Right cardiac atrium (tissue), 5 donors: ENCODE measurements at places on chromosomes 12 and 14. TPM values are rescaled to one million over a fixed set of nuclear protein-coding genes. Genes with fewer than 3 reads are reported as not detected.

RIMBP2 gene
- total RNA-seq: not detected

ENDOU gene
- total RNA-seq: 0.60 TPM

- DNase-seq: no peak
Measured at GRCh38 chr14:52661314-52661713, 34.0 kb downstream of the ERO1A start.

C1RL gene
- 19.0 TPM for total RNA-seq

DNA sequence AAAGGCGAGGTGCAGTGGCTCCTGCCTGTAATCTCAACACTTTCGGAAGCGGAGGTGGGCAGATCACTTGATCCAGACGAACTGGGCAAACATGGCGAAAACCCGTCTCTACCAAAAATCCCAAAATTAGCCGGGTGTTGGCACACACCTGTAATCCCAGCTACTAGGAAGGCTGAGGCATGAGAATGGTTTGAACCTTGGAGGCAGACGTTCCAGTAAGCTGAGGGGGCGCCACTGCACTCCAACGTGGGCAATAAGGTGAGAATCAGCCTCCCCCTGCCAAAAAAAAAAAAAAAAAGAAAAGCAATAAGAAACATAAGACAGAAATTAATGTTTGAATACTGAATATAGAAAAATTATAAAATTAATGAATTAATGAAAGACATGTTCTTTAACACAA lies 928.7 kb downstream of the LRFN5 start:
- DNase-seq: no peak

KRT74 gene
- 0.47 TPM for total RNA-seq

- DNase-seq: peak; percentile 87
Measured at GRCh38 chr12:104671409-104672095, 214.8 kb downstream of the CHST11 start.

- DNase-seq: no peak
Measured at GRCh38 chr12:32698285-32698684, 19.2 kb downstream of the DNM1L start.

DNA sequence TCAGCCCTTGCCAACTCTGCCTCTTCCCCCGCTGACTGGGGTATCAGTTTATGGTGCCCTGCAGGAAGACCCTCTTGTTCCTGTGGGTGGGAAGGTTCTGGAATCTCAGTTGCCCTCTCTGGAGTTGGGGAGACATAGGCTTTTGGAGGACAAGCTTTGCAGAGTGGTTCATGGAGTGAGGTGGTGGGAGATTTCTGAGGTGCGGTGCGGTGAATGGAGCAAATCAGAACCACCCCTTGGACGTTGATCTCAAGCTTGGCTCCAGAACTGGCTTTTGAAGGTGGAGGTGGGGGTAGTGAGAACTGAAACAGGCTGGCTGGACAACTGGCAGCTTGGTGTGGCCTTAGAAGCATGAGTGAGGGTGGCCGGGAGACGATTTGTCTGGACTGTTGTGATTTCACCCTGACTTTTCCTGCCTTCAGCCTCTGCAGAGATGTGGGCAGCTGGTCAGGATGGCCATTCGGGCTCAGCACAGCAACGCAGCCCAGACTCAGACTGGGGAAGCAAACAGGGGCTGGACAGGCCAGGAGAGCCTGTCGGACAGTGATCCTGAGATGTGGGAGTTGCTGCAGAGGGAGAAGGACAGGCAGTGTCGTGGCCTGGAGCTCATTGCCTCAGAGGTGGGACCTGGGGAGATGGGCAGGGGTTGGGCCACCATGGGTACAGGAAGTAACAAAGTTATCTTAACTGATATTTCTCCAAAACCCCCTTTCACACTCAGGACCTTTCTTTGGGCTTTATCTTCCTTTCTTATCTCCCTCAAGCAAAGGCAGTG lies 1.1 kb downstream of the SHMT2 start:
- no peak for DNase-seq

GRCh38 chr14:89131004-89131750 lies 285.9 kb downstream of the FOXN3 start:
- no peak for DNase-seq

DNA sequence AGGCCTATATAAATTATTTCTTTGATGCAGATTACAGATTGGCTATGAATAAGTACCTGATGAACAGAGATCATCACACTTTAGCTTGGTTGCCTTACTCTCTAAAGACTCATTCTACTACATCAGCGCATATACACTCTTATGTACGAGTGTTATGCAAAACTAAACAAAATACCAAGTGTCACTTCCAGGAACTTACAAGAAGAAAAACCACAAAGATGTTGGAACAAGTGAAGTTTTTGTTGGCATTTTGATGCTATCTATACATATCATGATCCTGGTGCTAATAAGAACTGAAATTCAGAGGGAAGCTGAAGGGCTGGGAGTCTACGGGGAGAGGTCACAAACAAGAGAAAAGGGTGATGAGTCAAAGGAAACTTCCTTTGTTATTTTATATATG lies 47.9 kb upstream of the CERS5 start:
- no peak for DNase-seq

OR9K2 gene
- total RNA-seq: not detected

ASB2 gene
- total RNA-seq: 141 TPM

ZFHX2 gene
- total RNA-seq: 0.31 TPM

PRH2 gene
- not detected for total RNA-seq

GRCh38 chr12:133026996-133027395 lies 10.3 kb upstream of the ZNF84 start:
- DNase-seq: no peak

SERPINA5 gene
- 14.4 TPM for total RNA-seq

GRCh38 chr14:24135834-24136683 lies at the start of gene PSME1:
Gene PSME1 (plus strand): TSS chr14:24136194. CDS start chr14:24136263, 69 bp downstream.
- peak; percentile 94 for DNase-seq

GRCh38 chr14:77859934-77860570 lies 60.1 kb downstream of the ADCK1 start:
- DNase-seq: no peak

GRCh38 chr14:103140316-103141109 lies 17.3 kb downstream of the TNFAIP2 start:
- DNase-seq: no peak

- no peak for DNase-seq
Measured at GRCh38 chr12:116661341-116661740, 76.5 kb downstream of the SPRING1 start.

DNA sequence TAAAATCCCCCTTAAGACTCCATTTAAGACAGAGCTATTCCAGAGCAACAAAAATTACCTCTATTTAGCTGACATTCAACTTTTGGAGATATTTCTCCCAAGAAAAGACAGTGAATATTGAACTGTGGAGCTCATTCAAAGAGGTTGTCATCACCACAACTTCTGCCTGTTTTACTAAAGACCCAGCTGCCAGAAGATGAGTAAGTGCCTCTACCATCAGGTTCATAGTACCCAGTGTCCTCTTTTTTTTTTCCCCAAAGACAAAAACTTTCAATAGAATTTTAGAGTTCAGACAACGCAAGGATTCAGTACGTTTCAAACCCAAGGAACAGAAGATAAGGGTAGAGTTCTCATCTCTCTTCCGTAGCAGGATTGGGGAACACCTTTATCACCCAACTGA lies 461.3 kb downstream of the BCAT1 start:
- no peak for DNase-seq

DNA sequence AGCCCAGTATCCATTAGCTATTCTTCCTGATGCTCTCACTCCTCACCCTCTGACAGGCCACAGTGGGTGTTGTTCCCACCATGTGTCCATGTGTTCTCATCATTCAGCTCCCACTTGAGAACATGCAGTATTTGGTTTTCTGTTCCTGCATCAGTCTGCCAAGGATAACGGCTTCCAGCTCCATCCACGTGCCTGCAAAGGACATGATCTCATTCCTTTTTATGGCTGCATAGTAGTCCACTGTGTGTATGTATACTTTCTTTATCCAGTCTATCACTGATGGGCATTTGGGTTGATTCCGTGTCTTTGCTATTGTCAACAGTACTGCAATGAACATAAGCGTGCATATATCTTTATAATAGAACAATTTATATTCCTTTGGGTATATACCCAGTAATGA lies 8.9 kb downstream of the ATG2B start:
- DNase-seq: no peak

- peak; percentile 40 for DNase-seq
Measured at GRCh38 chr14:61615743-61616523, 79.4 kb upstream of the HIF1A start.

DNA sequence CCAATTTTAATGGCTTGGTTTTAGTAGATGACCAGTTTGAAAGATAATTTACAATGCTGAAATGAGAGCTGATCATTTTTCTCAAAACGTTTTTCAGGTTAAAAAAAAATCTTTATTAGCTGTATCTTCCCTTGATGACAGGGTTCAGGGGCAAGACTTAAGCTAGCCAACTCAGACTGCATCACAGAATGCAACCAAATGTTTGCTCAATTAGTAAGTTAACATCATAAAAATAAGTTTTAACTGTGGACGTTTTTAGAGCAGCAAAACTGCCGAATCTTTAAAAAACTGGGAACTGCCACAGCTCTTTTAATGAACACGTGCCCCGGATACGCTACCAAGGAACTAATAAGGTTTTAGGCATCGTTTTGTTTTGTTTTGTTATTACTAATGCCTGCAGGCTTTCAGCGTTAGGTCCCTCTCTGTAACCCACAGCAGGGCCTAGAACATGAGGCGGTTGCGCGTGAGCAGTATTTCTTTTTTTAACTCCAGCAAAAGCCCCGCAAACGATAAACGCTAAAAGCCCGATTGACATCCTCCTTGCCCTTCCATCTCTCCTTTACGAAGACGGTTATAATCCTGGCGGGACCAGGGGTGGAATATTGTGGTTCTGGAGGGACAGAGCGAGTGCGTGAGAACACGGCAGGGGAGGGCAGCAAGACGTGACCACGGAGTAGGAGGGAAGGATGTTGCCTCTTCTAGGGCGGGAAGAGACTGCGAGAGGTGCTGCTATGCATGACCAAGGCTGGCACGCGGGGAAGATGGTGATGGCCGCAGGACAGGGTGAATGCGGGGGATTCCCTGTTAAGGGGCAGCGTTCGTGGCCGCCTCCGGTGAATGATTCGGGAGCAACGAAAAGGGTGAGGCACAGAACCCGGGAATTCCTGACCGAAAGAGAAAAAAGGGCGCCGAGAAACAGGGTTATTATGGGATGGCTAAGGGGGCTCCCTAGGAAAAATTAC lies 652 bp downstream of the SUPT16H start:
- DNase-seq: peak; percentile 27

GRCh38 chr14:101187816-101188570 lies 284.5 kb upstream of the RTL1 start:
- no peak for DNase-seq

DNA sequence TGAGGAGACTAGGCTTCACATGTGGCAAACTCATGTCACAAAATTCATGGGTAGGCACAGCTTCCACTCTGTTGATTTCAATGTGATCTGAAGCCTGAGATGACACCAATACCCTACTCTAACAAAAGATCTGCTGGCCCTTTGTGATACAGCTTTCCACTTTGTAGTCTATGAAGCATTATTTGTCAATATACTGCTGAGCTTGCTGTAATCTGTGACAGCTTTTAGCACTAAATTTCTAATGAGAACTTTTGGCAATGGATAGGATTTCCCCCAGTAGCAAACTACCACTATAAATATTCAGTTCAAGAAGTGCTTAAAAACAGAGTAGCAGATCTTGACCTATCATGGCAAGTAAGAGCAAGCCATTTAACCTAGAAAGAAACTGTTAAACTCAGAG lies 5.6 kb upstream of the HEATR5A start:
- DNase-seq: no peak

DNA sequence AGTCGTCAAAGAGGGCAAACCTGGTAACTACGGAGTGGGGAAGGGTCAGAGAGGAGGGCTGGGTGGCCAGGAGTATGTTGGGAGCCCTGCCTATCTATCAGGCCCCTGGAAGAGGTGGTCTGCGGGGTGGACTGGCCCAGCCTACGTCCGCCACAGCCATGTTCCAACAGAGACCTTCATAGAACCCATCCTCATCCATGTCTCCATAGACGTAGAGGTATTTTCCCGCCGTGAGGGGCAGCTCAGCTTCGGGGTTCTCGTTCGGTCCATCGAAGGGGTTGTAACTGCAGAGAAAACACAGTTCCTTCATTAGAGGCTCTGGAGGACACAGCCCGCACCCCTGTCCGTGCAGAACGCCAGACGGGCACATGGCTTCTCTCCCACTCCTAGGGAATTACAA lies 107.3 kb downstream of the PIWIL1 start:
- DNase-seq: no peak

DNA sequence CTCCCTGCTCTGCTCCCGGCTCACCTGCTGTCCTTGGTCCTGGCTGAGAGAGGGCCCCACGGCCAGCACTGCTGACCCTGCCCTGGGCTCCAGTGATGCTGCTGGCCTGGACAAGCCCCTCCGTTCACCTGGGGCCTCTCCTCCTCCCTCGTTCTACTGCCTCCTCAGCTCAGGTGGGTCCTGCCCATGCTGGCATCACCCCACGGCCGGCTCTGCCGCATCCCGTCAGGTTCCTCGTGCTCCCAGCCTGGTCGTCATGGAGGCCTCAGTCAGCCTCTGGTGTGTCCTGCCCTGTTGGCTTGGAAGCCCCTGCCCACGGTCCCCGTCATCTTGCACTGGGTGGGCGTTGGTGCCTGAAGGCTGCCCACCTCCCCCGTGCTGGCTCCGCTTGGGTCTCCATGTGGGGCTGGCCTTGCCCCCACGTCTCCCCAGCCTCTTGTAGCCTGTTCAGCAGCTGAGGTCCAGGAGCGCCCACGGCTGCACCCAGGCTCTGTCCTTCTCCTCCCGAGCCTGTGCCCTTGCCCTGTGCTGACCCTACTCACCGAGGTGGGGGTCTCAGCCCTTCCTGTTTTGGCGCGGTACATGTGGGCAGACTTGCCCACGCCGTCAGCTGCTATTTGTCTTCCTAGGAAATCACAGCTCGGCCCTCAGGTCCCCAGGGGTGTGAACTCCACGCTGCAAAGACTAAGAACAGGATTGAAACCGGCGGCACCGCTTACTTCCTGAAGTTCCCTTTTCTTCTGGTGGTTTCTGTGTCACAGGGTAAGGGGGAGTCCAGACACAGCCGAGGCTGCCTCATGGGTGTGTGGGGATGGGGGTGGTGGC lies 121.6 kb downstream of the TMEM121 start:
- DNase-seq: no peak

AHNAK2 gene
- total RNA-seq: 5.7 TPM

- DNase-seq: no peak
Measured at GRCh38 chr12:85955127-85955526, 81.0 kb downstream of the NTS start.

DNA sequence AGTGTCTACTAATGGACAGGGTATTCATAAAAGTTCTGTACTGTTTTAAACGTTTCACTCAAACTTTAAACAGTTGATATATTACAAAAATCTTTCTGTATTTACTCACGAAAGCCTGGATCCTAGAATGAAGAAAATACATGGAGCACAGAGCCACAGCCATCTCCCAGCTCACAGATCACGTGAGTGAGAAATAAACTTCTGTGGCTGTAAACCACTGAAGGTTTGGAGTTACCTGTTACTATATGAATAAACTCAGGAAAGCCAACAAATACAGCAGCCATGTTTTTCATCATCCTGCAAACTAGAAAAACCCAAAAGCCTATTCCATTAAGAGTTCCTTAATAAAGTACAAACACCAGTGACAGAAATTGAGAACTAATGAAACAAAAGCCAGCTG lies 867 bp upstream of the TDG start:
- DNase-seq: no peak

GPR162 gene
- total RNA-seq: 6.8 TPM
